Psoas muscle (tissue), 8 donors: ENCODE measurements at places on chromosomes 5 and 9. TPM values are rescaled to one million over a fixed set of nuclear protein-coding genes. Genes with fewer than 3 reads are reported as not detected.

- DNase-seq, result no peak
Measured at GRCh38 chr9:32709871-32710270, 73.5 kb upstream of the TMEM215 start.

Gene FCN2
- polyA plus RNA-seq, result not detected

Gene SNAPC4
- polyA plus RNA-seq, result 5.1 TPM

GRCh38 chr5:132463811-132464155 is 26.8 kb downstream of the IRF1 start:
- no peak for DNase-seq

GRCh38 chr5:91382530-91383026 is 539 bp downstream of the ARRDC3 start:
- no peak for DNase-seq

- DNase-seq, result no peak
Measured at GRCh38 chr5:31867219-31867618, 228.3 kb downstream of the PDZD2 start.

DNA sequence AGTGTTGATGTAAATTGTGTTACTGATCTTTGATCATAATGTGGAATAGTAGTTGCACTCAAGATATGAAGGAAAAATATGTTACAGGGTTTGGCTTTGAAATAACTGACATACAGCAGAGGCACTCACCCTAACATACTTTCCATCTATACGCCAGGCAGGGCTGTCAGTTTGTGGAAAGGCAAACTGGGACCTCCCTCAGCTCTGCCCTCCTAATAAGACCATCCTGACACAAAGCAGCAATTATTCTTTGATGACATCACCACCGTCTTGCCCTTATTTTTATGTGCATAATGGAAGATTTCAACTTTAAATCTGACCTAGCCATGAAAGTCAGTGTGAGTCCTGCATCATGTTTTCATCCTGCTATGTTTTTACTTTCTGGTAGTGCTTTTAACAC is 42.9 kb downstream of the ITGA1 start:
- no peak for DNase-seq

DNA sequence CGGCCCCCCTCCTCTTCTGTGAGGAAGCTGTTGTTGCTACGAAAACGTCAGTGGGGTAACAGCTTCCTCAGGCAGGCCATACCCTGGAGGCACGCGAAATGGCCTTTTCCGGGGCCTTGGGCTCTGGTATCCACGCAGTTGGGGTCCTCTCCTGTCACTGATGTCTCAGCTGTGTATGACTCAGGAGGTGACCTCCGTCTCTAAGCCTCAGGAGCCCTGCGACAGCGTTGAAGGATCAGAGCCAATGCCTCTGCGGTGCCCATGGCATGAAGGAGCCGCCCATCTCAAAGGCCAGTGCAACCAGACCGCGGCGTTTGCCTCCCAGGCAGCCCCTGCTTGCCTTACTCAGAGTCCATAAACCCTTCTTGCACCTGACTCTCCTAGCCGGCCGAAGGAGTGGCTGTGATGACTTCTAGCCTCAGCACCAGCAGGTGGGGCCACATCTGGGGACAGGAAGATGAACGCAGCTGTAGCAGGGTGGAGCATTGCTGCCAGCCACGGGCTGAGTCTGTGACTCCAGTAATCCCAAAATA is 1.0 kb upstream of the MXD3 start:
- DNase-seq, result peak; percentile 59

Gene SPINK6
- polyA plus RNA-seq, result not detected

Gene GRK6
- 13.2 TPM for polyA plus RNA-seq

- no peak for DNase-seq
Measured at GRCh38 chr5:60403343-60404006, 296.5 kb downstream of the DEPDC1B start.

- no peak for DNase-seq
Measured at GRCh38 chr5:138109463-138110265, 25.8 kb downstream of the WNT8A start.

Gene RBM22
- polyA plus RNA-seq, result 21.1 TPM

- no peak for DNase-seq
Measured at GRCh38 chr9:22863736-22864135, 417.1 kb downstream of the DMRTA1 start.

DNA sequence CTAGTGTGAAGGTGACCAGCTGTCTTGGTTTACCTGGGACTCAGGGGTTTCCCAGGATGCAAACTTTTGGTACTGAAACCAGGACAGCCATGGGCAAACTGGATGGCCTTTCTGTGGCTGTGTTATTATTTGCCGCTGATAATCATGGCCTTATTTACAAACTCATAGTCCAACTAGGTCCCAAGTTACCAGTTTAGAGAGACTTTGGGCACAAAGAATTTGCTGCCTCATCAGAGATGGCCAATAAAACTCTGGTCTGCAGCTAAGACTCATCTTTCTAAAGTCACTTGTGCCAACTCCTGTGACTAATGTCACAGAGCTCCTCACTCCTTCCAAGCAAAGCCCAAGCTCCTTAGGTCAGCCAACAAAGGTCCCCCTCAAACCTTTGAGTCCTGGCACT is 47.5 kb upstream of the PLPP6 start:
- DNase-seq, result no peak

GRCh38 chr5:123940416-123940815 is 428.4 kb downstream of the CSNK1G3 start:
- DNase-seq, result no peak

Gene PDZD2
- polyA plus RNA-seq, result 4.5 TPM

DNA sequence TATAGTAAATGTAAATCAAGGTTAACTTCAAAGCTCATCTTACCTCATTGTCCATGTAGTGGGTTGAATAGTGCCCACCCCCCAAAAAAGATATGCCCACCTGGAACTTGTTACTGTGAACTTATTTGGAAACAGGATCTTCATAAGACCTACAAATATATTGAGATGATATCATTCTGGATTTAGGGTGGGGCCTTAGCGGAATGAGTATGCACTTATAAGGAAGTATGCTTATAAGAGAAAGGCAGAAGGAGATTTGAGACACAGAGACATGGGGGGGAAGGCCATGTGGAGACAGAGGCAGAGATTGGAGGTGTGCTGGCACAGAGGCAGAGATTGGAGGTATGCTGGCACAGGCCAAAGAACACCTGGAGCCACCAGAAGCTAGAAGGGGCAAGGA is 2.6 kb upstream of the PRRC1 start:
- DNase-seq, result no peak

DNA sequence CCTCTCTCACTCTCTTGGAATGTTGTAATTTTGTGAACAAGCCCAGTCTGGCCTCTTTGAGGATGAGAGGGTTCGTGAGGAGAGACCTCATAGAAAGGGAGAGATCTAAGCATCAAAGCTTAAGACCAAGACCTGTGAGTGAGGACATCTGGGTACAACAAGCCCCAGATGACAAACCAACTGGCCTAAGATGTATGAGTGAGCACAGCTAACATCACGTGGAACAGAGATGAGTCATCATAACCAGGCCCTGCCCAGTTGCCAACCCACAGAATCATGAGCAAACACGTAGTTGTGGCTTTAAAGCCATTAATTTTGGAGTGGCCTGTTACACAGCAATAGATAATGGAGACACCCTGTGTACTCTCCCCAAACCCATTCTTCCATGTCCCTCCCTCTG is 439.1 kb upstream of the KIF2A start:
- no peak for DNase-seq

DNA sequence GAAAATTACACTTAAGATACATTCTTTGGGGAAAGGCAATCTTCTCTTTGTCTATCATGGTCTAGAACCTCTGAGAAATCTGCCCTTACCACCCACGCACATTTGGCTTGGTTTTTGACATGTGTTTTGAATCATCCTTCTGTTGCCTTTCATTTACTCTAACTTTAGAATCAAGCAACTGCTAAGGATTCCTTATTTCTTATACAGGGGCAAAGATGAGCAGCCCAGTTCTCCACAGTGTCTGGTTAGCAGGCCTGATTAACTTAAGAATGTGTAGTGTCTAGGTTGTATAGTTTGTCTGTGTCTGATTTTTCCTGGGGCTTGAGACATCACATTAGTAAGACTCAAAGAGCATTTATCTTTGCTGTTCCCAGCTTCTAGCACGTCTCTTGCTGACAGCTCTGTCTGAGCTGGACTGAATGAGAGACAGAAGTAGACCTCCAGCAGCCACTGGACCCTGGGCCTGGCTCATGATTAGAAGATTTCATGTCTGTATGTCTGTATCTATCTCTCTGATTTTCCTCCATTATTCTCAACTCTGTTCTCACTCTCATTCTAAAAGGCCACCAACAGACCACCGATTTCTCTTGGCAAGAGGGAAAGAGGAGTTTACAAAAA is 31.8 kb upstream of the PCA3 start:
- DNase-seq, result no peak
